AG04449 (cell line): ENCODE measurements at places on chromosomes 6 and 20.

- no peak for DNase-seq
These were observed 42.5 kb downstream of the IPCEF1 start for GRCh38 chr6:154314084-154314483.

DNA sequence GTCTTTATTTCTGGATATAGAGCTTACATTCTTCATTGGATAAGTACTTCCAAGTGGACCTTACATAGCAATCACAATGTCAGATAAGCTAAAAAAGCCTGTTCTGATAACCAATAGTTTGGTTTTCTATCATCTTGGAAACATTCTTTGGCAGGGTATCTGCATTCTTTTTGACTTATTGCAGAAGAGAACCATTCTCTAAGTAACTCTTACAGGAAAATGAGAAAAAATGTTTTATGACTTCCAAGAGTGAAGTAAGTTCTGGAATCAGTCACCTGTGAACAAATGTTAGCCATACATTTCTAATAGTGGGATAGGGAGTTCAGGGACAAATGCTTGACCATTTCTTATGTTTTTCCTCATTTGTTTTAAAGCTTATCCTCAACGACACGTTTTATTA is 564.0 kb downstream of the CD109 start:
- no peak for DNase-seq

DNA sequence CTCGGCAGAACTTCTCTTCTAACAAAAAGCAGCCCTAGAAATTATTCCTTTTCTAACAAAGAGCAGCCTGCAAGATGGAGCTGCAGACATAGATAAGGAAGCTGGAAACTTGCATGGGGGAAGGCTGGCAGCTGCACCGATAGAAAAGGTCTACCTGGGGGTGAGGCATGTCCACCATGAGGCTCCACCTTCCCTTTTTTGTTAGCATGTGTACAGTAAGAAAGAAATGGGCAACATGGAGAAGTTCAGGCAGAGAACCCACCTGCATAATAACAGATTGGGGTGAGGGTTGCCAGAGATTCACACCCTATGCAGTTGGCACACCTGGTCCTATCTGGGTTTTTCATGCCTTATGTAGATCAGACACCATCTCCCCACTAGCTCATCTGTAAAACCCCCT is 25.4 kb downstream of the ZNF311 start:
- no peak for DNase-seq

GRCh38 chr6:56073315-56073714 is 174.1 kb downstream of the COL21A1 start:
- DNase-seq, result no peak

- DNase-seq, result no peak
These were observed 29.5 kb downstream of the NAPB start for GRCh38 chr20:23391707-23392310.

DNA sequence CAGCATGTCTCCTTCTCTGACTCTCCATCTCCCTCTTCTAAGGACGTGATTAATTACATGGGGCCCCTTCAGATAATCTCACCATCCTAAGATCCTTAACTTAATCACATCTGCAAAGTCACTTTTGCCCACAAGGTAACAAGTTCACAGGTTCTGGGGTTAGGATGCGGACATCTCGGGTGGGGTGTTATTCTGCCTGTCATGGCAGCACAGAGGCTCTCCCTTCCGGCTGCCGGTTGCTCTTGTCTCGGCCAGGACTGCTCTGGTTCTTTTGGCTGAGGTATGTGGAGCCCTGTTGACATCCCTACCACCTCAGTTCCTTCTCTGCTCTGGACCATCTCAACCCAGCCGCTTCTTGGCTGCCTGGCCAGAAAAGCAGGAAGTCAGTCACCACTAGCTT is 4.2 kb upstream of the CST11 start:
- DNase-seq, result no peak

GRCh38 chr6:168152306-168152963 is 73.4 kb upstream of the FRMD1 start:
- no peak for DNase-seq

- no peak for DNase-seq
These were observed 108.3 kb downstream of the TNFAIP3 start for GRCh38 chr6:137975188-137975940.

GRCh38 chr20:35011589-35012226 is 56.0 kb downstream of the MYH7B start:
- no peak for DNase-seq

- DNase-seq, result no peak
These were observed 43.3 kb downstream of the IL20RA start for GRCh38 chr6:137001299-137001976.

- DNase-seq, result no peak
These were observed 20.9 kb upstream of the GATA5 start for GRCh38 chr20:62496568-62497218.

DNA sequence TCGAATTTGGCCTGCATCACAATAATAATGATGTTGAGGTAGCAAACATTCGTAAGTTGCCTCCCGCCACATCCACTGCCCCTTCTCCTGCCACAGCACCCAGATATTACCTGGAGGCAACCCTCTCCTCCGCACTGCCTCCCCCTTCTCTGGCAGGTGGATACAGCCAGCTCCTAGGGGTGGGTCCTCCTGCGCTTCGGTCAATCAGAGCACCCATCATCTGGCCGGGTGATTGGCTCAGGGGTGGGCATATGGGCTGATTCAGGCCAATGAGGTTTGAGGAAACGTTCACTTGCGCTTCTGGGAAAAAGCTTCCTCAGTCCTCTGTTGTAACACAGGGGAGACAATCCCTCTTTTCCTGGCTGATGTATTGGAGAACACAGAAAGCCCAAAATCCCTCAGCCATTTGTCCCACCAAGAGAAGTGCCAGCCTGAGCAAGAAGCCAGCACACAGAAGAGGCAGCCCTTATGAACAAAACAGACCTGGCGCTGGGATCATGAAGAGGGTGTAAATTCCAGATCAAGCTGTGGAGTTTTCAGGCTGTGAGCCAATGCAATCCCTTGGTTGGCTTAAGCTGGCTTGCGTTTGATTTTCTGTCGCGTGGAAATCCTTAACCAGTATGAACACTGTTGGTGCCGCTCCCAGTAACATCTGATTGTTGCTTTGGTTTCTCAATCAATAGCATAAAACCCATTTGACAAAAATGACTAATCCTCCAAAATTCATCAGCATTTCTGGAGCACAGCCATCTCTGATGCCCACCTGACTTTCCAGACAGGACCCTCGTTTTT is 82.2 kb downstream of the PRDM1 start:
- DNase-seq, result no peak

DNA sequence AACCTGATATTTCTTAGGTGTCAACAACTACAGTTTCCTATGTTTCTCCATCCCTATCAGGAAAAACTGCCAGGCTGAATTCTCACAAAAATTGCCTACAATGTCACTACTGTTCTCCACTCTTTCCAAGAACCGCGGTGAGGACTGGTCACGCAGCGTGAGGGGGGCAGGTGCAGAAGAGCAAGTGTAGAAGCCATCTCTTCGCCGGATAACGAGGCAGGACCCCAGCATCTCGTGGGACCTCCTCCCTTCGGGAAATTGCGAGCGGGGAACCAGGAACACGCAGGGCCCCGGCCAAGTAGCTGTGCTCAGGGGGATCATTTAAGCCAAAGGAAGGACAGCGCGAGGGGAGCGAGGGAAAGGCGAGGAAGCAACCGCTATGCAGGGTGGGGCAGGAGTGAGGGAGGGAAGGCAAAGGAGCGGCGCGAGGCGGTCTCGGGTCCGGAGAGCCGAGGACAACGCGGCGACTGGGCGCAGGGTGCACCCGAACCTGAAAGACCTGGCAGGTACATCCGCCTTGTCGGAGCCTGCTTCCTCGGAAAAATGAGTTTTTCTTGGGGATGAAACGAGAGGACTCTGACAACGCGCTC is 559 bp downstream of the APMAP start:
- no peak for DNase-seq

- DNase-seq, result peak; percentile 53
These were observed at the start of gene RAB32 for GRCh38 chr6:146543211-146543939. RAB32 (plus strand) TSS chr6:146543833; CDS start chr6:146543872, 39 bp downstream.

DNA sequence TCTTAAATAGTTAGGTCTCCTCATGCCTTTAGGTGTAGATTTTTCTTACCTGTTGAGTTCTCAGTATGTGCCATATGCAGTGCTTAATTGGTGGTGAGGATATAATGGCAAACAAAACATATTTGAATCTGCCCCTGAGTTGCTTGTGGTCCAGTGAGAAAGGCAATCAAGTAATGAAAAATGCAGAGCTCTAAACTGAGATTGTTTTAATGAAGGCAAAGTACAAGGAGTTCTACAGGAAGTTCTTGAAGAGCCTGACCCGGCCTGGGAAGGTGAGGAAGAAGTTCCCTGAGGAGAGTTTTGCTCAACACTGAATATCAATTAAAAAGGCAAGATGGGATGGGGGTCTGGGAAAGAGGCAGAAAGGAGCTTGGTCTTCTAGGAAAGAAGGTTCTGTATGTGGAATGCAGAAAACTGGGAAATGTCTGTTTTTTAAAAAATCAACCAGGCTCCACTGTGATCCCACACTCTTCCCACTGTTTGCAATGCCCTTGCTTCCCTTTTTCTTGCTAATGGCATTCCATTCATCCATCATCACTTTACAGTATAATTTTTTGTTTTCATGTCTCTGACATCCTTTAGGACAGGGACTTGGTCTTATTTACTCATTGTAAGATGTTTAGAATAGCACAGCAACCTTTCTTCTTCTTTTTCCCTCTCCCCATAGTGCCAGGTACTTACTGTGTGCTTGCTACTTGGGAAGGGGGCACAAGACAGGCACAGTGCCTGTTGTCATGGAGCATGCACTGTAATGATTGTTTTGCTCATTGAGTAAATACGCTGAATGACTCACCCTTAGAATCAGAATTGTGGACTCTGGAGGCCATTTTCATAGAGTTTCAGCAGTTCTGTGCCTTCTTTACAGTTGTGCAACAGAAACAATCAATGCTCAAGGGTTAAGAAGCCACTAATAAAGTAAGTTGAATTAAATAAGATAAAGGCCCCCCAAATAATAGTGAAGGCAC is 64.3 kb downstream of the ANKS1A start:
- no peak for DNase-seq

DNA sequence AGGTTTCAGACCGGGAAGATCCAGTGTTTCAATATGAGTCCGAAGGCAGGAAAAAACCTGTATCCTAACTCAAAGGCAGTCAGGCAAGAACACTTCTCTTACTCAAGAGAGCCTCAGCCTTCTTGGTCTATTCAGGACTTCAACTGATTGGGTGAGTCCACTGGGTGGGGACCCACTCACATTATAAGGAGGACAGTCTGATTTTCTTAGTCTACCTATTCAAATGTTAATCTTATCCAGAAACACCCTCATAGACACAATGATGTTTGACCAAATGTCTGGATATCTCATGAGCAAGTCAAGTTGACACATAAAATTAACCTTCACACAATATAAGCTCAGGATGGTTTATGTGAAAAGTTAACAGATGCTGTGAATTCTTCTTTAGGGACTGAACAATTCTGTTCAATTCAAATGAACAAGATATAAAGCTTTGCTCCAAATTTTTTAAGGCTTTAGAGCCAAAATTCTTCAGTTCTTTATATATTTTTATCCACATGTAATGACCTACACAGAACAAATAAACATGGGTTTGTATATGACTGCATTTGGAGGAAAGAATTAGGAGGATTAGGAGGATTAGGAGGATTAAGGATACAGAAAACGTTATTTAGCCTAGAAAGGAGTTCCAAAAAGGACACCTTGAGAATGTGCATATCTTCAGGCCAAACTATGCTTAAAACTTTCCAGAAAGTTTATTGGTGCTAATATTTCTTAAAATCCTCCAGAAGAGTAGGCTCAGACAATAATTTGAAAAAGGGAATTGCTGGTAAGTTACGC is 35.3 kb upstream of the LAMA2 start:
- no peak for DNase-seq

GRCh38 chr6:158910484-158911440 is 89.2 kb downstream of the RSPH3 start:
- no peak for DNase-seq

GRCh38 chr20:22866812-22867341 is 168.2 kb upstream of the SSTR4 start:
- no peak for DNase-seq

DNA sequence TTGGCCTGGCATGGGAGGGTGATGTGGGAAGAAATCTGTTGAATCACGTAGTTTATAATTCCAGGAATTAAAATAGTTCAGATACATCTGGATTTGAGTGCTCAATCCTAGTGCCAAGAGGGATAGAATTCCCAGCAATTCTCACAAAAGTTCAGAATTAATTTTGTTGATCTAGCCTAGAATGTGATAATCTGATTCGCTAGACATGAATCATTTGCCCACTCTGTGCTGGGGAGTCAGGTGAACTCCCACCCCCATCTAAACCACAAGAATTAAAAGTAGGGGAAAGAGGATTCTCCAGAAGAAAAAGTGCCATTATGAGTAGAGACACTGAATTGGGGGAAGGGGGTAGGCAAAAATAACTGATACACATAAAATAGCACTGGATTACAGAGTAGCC is 85.0 kb downstream of the LIN28B start:
- no peak for DNase-seq

- DNase-seq, result no peak
These were observed 74.5 kb downstream of the PDE10A start for GRCh38 chr6:165588515-165588914.

GRCh38 chr6:44332585-44332984 is 9.9 kb upstream of the SPATS1 start:
- DNase-seq, result no peak

DNA sequence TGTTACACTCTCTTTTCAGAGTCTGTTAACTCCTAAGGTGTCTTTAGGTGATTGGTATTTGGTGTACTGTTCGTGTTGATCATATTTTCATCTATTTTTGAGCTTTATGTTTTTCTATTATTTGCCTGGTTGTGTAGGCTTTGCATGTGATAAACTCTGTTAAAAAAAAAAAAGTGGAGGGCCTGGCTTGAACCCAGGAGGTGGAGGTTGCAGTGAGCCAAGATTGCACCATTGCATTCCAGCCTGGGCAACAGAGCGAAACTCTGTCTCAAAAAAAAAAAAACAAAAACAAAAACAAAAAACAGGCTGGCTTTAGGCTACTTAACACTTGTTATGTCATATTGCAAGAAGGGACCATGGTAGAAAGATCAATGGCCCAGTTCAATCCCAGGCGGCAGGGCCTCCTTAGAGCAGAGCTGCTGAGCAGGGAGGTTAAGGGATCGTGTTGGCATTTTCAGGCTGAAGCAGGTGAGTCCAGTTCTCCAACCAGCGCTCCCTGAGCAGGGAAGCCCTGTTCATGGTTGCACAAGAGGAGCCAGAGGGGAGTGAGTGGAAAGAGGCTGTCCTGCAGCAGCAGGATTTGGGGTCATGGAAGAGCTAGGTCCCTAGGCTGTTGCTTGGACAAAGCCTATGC is 8.5 kb downstream of the PYGB start:
- DNase-seq, result no peak

DNA sequence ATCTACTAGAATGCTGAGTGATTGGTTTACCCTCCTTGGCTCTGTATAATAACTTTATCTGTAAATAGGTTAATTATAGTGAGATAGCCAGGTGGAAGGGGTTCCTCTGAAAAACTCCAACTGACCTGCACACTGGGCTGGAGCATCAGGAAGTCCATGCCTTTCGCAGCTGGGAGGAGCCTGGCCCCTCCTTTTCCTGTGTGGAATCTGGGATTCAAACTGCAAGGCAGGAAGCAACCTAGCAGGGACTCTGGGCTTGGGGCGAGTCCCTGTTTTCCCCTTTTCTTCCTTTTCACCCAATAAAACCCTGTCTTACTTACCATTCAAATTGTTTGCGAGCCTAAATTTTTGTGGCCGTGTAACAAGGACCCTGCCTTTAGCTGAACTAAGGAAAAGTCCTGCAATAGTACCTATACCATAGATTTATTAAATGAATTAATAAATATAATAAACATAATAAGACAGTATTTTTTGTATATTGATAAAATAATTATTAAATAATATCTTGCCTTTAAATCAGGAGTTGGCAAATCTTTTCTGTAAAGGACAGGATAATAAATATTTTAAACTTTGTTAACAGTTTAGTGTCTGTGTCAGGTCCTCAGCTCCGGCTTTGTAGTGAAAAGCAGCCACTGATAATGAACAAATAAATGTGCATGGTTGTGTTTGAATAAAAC is 406.2 kb upstream of the MMS22L start:
- no peak for DNase-seq
